Cardiac muscle cell (in vitro differentiated cells and primary cell): ENCODE measurements at places on chromosomes 11 and 22. TPM values are rescaled to one million over a fixed set of nuclear protein-coding genes. Genes with fewer than 3 reads are reported as not detected.

DNA sequence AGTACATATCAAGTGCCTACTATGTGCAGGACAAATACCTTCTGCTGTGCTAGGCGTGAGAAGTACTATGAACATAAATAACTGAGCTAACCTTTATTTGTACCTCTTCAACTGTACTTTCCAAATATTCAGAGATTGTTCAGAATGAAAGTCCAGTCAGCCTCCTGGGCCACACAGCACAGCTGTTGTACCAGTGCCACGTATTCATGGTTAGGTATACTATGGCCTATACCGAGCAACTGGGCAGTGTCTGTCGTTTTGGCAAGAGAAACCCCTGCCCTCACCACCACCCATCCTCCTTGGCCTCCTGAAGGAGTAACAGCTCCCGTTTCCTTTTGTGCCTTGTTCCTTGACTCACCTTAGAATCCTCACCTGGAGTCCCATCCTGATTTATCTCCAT is 53.0 kb downstream of the RASSF10 start:
- DNase-seq, result no peak

DNA sequence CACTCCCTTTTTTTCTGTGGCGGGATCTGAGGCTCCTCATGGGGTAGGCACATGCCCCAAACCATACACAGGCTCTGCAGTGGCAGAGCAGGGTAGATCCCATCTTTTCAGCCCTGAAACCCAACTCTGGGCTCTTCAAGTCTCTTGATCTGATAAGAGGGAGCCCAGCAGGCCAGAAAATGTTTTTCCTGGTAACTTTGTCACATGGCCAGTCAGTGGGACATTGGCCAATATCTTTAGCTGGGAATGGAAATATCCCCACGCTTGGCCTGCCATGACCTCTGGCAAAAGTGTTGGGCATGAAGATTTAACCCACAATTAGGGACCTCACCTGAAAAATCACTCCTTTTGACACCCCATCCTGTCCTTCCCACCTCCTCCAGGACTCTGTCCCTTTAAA is 8.1 kb downstream of the INPP5J start:
- DNase-seq, result no peak

GRCh38 chr11:83023410-83023809 is 48.3 kb downstream of the RAB30 start:
- DNase-seq, result no peak

DNA sequence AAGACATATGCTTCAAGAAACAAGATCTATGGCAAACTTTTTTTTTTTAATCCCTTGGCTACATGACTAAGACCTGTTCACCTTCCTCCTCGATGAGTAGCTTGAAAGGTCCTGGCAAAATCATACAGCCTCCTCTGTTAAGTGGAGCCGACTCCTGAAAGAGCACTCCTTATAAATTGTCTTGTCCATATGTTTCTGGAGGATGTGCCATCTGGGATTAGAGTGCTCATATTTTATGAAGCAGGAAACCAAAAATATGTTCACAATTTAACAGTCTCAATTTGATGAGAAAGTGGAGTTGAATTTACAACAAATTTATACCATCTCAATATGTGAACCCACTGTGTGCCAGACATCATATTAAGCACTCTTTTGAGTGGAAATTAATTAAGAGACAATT is 912.1 kb upstream of the FAT3 start:
- no peak for DNase-seq

DNA sequence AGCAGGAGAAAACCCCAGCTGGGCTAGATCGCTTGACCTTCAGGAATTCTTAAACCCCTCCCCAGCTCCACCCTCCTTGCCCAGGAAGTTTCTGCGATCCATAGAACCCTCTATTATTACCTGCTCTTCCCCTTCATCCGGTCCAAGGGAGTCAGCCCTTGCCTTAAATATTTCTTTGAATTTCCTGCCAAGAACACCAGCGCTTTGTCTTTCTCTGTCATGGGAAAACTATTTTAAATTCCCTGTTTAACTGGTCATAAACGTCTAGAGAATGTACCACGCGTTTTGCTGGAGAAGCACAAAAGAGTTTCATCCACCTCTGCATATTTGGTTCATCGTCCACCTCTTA is 496 bp upstream of the TRAF6 start:
- DNase-seq, result no peak

DNA sequence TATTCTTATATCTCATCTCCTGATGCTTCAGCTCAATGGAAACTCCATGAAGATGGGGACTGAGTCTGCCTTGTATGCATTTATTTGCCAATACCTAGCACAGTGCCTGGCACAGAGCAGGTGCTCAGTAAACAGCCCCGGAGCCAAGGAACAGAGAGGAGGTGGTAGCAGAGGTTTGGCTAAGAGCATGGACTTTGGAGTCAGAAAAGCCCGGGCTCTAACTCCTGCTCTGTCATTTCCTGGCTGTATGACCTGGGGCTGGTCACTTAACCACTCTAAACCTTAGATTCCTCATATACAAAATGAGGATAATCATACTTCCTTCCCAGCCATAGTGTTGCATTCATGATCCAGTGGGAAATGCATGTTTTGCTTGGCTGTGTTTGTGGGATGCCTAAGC is 36.6 kb downstream of the TP53I11 start:
- DNase-seq, result no peak

GRCh38 chr11:82012276-82012675 is 721.4 kb downstream of the FAM181B start:
- no peak for DNase-seq

The SLC22A9 gene
- total RNA-seq, result 0.18 TPM in 1 of 2 replicates, not detected in the other

- peak; percentile 61 for DNase-seq
Measured at GRCh38 chr11:19995145-19995544, 165.1 kb downstream of the DBX1 start.

- DNase-seq, result no peak
Measured at GRCh38 chr11:129237456-129237855, 45.3 kb upstream of the ARHGAP32 start.

- DNase-seq, result no peak
Measured at GRCh38 chr22:49023161-49023878, 804.4 kb downstream of the BRD1 start.

The FAM83F gene
- total RNA-seq, result 0.18 and 0.46 TPM in 2 replicates

DNA sequence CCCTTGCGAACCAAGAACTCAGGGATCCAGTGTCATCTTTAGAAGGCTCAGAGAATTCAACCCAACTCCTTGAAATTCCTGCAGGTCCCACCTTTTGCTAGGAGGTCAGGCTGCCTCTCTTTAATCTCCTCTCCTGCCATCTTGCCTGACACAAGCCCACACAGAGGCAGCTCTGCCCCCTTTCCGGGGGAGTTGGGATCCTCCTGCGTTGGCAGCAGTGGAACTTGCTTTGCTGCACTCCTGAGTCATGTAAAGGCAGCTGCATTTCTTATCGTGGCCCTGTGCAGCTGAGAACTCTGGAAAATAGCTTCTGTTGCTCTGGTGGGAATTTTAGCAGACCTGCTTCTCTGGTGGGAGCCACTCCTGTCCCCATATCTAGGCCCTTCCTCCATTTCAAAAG is 142.3 kb upstream of the TBCEL start:
- DNase-seq, result no peak

DNA sequence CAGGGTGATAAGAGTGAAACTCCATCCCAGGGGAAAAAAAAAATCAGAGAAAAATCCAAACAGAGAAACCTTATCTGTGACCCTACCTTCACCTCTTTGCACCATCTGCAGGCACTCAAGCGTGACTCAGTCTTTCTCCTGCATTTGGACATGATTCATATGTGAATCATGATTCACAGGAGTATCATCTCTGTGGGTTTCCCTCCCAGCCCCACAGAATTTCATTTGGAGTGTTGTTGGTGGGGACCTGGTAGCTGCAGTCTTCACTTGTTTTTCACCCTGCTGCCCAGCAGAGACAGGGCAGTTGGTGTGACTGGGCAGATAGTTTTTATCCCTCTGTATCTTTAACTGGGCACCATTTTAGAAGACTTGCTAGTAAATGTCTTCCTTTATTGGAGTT is 75.7 kb downstream of the DEPDC5 start:
- no peak for DNase-seq

The PLEKHA7 gene
- total RNA-seq, result 65.0 and 167 TPM in 2 replicates

The SCGB1A1 gene
- total RNA-seq, result not detected in 2 replicates
